Lower lobe of right lung (tissue), 2 donors: ENCODE measurements at places on chromosomes 13 and 19. TPM values are rescaled to one million over a fixed set of nuclear protein-coding genes. Genes with fewer than 3 reads are reported as not detected.
A peak's percentile ranks its signal among the peaks of the same experiment; 100 is the strongest.

DNA sequence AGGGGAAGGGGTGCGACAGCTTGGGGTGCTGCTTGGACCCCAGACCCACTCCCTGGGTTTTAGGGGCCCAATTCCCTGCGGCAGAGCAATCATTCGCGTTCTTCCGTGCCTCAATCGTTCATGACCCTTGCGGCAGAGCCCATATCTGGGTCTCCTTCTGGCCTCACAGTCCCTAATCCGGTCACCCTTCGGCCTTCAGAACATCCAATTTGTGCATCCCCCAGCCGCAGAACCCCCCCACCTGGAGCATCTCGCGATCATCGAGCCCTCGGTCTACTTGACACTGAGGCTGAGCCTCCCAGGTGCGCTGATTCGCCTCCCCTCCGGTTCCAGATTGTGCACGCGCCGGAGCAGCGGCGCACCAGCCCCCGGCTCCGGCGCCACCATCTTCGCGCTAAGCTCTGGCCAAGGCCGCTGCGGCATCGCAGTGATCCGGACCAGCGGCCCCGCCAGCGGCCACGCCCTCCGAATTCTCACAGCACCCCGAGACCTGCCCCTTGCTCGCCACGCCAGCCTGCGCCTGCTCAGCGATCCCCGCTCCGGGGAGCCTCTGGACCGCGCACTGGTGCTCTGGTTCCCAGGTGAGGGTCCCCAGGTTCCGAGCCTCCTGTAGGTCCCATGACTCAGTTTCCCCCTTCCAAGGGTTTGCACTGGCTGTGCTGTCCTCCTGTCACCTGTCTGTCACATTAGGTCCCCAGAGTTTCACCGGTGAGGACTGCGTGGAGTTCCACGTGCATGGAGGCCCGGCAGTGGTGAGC is 501 bp downstream of the GTPBP3 start:
- no peak for DNase-seq

GRCh38 chr13:109271061-109271460 is 515.3 kb downstream of the IRS2 start:
- DNase-seq, result no peak

NLRP11 gene
- not detected for total RNA-seq

GRCh38 chr19:45560686-45561085 is 23.9 kb downstream of the OPA3 start:
- DNase-seq, result no peak

DNA sequence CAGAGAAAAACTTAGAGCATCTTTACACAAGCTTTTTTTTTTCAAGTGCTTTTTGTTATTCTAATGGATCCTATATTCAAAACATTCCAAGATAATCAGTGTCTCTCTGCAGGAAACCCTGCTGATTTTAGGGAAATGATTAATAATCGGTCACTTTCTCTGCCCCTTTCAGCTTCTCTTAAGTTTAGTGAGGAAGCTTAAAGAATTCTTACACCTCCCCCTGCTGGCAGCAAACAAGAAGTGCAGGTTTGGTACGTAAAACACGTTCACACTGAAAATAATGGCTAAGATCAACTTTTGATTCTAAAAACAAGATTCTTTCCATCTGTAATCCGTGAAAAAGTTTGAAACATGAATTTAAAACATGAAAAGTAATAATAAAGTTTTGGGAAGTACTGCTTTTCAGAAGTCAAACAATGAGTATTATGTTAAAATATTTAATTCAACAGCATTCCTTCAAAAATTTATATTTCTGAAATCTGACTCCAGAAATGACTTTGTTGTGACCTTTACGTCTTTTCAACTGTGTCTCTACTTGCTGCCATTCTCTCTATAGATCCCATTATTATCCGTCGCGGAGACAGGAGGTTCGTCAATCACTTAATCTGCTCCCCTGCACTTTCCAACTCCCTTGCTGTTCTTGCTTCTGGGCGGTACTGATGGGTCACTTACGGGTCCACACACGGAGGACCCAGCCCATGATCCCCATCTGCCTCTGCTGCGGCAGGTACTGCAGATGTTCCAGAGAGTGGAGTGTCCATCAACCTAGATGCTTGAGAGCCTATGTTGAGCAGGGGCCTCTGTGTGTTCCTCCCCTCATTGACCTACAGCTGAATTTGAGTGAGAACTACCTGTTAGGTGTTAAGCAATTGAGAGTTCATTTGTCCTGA is 203.1 kb upstream of the EDNRB start:
- DNase-seq, result no peak

GRCh38 chr13:113869263-113869662 is 5.4 kb upstream of the GAS6 start:
- no peak for DNase-seq

SYT5 gene
- not detected for total RNA-seq

ANGPTL4 gene
- 11.0 TPM for total RNA-seq

APC2 gene
- total RNA-seq, result 0.12 TPM

RDH8 gene
- not detected for total RNA-seq

GRCh38 chr13:104949840-104950740 is 1585.4 kb downstream of the EFNB2 start:
- no peak for DNase-seq

GRCh38 chr13:99246100-99246499 is 12.1 kb downstream of the GPR18 start:
- no peak for DNase-seq

- no peak for DNase-seq
Observed at GRCh38 chr13:66375756-66376155, 854.4 kb downstream of the PCDH9 start.

DNA sequence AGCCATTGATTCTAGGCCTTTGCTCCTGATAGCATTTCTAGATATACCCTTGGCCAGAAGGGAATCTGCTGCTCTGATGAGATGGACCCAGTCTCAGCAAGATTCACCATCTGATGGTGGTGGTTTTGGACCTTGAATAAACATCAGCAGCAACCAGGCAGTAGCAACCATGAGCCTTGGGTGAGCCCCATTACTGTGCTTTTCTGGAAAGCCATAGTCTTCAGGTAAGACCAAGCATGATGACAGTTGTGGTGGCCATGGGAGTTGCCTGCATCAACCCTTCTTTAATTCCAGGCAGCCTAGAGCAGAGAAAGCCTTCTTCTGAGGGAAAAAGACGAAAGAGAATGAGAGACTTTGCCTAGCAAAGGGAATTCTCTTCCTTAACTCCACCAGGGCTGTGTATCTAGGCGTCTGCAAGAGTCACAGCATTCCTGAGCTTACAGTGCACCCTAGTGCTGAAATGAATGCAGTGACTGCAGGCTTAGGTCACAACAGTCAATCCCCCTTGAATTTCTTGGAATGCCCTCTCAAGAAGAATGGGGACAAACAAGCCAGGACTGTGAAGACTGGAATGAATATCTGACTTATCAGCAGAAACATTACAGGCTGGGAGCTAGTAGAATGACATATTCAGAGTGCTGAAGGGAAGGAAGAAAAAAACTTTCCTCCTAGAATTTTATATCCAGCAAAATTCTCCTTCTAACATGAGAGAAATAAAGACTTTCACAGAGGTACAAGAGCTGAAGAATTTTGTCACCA is 942.4 kb upstream of the PCDH20 start:
- no peak for DNase-seq

- no peak for DNase-seq
Observed at GRCh38 chr13:25203127-25203740, 31.1 kb upstream of the AMER2 start.

ZNF583 gene
- 7.2 TPM for total RNA-seq

GRCh38 chr13:31246918-31247317 is 47.1 kb downstream of the B3GLCT start:
- DNase-seq, result no peak

PRTN3 gene
- not detected for total RNA-seq

NKPD1 gene
- not detected for total RNA-seq

DNA sequence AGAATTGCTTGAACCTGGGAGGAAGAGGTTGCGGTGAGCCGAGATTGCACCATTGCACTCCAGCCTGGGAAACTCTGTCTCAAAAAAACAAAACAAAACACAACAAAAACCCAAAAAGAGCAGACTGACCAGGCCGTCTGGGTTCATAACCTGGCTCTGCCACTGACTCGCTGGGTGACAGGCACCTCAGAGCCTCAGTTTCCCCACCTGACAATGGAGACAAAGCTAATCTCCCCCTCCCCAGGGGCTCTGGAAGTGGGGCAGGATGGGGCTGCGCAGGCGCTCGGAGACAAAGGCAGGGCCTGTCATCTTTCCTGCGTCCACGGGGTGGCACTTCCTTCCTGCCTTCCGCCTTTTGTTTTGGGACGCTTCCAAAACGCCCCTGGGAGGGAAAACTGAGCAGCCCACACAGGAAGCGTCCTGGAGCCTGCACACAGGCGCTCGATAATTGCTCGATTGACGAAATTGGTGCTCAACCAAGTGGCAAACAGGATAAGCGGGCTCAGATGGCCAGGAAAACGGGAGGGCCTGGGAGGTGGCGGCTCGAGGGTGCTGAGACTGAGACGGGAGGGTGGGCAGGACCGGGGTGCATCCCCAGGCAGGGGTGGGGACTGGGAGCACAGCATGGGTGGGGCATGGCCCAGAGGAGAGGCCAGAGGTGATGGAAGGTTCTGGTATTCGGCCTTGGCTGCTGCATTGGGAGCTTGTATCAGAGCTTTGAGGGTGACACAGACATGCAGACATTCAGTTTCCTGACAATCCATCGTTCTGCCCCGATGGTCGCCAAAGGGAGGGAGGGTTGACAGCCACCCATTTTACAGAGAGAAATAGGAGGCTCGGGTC is 17.8 kb downstream of the SPC24 start:
- DNase-seq, result peak; percentile 80

GRCh38 chr13:24328145-24328544 is 18.8 kb downstream of the C1QTNF9 start:
- DNase-seq, result no peak

- no peak for DNase-seq
Observed at GRCh38 chr13:73286942-73287620, 228.3 kb downstream of the KLF5 start.
